ENCODE measurements at places on chromosomes 2 and 18.

GRCh38 chr2:185895828-185896693 is 157.5 kb downstream of the FSIP2 start:
- DNase-seq = no peak

- no peak for DNase-seq
Measured at GRCh38 chr2:225814554-225814953, 415.0 kb downstream of the NYAP2 start.

DNA sequence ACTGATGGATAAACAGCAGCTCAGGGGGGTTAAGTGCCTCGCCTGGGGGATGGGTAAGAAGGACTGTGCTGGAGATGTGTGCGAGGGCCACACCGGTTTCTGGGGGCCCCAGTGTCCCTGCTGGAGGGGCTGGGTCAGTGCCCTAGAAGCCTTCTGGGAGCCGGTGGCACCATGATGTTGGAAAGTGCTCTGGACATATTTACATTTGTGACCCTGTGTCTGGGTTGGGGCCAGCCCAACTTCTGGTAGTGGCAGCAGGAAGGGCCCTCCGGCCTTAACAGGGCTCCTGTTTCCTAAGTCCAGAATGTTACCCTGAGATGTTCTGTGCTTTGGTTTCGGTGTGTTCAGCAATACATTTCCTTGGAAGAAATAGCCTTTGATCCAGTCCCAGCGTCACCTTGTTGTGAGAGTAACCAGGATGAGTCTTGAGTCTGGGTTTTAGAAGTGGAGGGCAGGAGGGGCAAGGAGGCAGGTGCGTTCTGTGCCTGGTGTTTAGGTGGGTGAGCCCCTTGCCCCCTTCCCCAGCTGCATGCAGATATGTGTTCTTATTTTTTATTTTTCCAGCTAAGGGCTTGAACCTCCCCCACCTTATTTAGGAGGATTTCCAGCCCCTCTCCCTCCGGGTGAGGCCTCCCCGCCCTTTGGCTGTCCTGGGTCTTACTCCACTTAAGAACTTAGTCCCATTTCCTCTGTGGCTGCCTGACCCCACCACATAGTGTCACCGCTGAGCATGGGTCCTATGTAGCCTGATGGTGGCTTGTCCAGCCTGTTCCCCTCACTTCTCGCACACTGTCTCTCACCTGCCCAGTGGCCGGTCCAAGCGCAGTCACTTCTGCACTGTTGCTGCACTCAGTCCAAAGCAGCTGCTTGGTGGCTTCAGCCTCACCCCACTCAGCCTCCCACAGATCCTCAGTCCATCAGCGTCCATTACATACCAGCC is 132.7 kb upstream of the HS6ST1 start:
- peak; percentile 70 for DNase-seq

GRCh38 chr2:64727013-64727767 is 73.5 kb upstream of the SERTAD2 start:
- DNase-seq = no peak

- DNase-seq = no peak
Measured at GRCh38 chr2:26297061-26297460, 48.9 kb upstream of the SELENOI start.

DNA sequence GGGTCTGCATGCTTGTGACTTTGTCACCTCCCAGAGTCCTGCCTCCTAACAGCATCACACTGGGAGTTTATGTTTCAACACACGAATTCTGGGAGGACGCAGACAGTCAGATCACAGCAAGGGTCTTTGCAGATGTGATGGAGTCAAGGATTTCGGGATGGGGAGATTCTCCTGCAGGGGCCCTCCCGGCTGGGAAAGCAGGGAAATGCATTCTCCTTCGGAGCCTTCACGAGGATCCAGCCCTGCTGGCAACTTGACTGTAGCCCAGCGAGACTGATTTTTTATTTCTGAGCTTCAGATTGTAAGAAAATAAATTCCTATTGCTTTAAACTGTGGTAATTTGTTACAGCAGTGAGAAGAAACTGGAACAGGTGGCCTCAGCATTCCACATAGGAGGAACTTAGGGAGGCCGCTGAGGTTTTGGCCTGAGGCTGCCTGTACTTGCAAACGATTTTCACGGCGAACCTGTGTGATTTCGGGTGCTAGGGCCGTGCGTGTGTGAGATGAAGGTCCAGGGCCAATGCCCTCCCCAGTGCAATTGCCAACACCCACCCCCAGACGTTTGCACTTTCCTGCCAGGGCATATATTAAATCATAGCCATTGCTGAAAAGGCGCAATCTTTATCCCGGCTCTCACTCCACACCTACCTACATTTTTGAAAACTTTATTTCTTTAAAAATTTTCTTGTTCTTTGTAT is 79.8 kb downstream of the ASB1 start:
- DNase-seq = no peak

DNA sequence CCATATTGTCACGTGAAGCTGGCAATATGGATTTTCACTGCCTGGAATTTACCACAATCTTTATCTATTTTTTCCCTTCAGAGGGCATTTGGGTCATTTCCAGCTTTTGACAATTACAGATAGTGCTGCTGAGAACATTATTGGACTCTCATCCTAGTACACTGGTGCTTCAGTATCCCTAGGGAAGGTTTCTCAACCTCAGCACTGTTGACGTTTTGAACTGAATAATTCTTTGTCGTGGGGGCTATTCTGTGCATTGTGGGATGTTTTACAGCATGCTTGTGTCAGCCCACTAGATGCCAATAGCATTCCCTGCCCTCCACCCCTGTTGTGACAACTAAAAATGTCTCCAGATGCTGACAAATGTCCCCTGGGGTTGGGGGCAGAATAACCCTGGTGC is 185.7 kb downstream of the TPGS2 start:
- DNase-seq = no peak

- no peak for DNase-seq
Measured at GRCh38 chr18:52465391-52465790, 125.4 kb downstream of the DCC start.

GRCh38 chr2:11024259-11024645 is 112.5 kb downstream of the KCNF1 start:
- peak; percentile 74 for DNase-seq

GRCh38 chr18:74608681-74609080 is 11.0 kb downstream of the ZNF407 start:
- DNase-seq = no peak

- DNase-seq = no peak
Measured at GRCh38 chr2:239935789-239936758, 89.1 kb downstream of the NDUFA10 start.

DNA sequence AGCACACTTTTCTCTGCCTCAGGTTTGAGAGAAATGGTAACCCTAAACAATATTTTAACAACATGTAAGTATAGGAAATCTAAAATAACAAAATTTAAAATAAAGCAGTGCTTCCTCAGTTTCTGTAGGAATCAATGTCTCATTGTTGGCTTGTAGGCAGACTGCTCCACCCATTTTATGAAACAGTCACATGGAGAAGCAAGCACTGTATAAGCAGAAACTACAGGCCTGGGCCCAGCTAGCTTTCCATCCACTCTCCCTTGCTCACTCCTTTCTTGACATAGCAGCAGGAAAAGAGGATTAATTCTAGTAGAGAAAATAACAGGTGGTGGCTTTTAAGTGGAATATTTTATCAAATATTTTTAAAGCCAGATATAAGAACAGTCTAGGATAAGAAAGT is 97.2 kb downstream of the PLEKHM3 start:
- no peak for DNase-seq

DNA sequence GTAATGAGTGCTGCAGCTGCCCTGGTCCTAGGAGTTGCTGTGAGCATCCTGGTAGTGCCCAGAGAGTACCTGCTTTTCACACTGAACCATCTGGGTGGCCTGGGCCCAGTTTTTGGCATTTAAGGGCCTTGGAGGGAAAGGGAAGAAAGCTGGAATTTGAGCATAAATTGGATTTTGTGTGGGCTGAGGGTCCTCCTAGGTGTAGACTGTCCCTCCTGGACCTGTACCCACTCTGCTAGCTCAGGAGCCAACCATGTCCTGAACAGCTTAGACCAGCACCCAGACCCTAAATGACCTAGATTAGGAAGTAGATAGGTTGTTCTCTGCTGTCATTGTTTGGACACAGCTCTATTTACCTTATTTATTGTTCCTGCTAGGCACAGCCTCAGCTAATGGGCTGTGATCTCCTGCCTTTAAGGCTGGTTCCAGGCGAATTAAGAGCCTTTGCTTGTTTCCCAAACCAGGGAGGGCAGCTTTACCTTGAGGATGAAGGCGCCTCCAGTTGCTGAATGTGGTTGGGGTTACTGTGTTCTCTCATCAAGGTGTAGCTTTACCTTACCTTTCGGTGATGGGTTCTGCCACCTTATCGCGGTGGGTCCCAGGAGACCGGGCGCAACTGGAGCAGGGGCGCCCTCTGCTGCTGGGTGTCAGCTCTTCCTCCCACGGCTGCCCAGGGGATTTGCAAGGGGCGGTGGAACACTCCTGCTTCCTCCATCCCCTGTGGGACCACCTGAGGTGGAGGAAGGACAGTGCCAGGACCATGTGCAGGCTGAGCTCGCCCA is 34.4 kb downstream of the ITGA6 start:
- no peak for DNase-seq

GRCh38 chr2:10005461-10006235 is 37.7 kb upstream of the KLF11 start:
- DNase-seq = no peak

- DNase-seq = no peak
Measured at GRCh38 chr2:18987016-18987415, 371.4 kb downstream of the OSR1 start.

DNA sequence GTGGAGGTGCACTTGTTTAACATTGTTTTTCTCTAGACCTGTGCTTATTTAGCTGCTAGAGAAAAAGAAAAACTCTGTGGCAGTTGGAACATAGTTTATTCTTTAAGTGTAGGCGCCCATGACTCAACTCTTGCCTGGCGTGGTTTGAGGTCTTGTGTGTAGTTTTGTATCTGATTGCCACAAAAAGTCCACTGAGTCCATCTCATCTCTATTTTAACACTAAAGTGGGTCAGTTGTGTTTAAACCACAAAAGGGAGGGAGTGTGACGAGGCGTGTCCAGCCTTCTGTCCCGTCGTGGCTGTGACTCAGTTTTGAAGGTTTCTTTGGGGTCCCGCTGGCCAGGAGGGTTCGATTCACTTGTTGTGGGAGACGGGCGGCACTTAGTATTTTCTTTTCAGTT is 15.3 kb upstream of the UGT1A9 start:
- no peak for DNase-seq

DNA sequence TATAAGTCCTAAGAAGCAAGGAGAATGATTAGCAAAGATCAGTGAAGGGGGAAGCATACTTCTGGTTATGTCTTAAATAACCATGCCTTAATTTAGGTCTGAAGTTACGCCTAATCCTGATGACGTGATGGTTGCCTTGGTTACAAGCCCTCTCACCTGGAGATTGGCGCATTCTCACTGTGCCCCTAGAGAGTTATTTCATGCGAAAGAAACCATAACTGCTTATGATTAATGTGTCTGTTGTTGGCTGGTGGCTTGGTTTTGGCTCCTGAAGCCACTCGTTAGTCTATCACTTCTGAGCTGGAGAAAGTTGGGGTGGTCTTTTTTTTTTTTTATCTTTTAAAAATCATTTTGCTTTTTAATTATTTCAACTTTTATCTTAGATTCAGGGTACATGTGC is 47.0 kb downstream of the TNFRSF11A start:
- no peak for DNase-seq

DNA sequence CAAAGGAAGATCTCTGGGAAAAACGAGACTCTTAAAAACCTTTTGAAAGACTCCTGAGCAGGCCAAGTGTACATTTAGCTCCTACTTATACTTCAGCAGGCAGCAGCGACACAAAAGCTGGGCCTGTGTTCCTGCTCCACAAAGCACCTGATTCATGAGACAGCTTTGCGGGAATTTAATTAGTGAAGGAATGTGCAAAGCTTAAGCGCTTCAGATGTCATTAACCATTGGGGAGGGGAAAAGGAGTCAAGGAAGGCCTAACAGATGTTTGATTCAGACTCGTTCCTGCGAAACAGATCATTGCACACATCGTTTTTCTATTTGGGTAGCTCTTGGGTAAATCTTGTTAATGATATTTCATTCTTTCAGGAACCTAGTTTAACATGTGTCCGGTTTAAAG is 125.9 kb downstream of the MAIP1 start:
- DNase-seq = no peak

DNA sequence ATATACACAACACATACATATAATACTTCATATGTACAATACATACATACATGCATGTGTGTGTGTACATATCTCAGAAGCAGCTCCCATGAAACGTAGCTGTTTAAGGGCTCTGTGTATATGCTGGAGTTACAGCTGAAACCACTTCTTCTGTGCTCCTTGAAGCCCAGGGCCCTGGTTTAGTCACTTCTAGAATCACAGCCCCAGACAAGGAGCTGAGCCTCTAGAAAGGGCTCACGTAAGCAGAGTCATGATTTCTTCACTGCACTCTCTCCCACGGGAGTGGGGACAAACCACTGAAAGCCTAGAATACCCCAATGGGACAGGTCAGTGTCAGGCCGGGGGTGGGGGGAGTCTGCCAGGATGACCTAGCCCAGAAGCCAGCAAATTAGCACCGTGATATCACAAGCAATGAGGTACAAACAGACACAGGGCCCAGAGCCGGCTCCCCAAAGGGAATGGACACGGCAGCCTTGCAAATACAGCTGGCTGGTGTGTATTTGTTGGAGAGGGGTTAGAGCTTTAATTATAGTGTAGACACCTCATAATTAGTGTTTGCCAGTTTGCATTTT is 90.3 kb downstream of the C1QL2 start:
- no peak for DNase-seq

GRCh38 chr18:58314284-58314683 is 270.3 kb downstream of the NEDD4L start:
- DNase-seq = no peak

DNA sequence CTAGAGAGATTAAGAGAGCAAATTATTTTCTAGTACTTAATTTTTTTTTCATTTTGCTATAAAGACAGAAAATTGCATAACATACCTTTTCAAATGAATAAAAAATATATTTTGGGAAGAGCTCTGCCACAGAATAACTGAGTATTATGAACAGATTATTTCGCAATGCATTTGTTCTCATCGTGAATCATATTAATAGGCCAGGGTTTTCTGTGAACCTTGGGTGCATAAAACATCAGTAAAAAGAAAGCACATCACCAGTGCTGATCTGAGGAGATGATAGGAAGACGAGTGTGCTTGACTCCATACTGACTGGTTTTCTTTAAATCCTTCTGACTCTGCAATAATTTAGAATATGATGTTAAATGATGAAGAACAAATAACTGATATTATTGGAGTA is 409.1 kb downstream of the CPS1 start:
- DNase-seq = no peak
